ENCODE measurements at places on chromosomes 7 and 10.

GRCh38 chr10:60208676-60209269 is 180.9 kb downstream of the ANK3 start:
- DNase-seq = no peak

- DNase-seq = no peak
These were observed 6.1 kb downstream of the LMOD2 start for GRCh38 chr7:123661765-123662164.

GRCh38 chr10:80153460-80153859 is 20.9 kb downstream of the PLAC9 start:
- no peak for DNase-seq

DNA sequence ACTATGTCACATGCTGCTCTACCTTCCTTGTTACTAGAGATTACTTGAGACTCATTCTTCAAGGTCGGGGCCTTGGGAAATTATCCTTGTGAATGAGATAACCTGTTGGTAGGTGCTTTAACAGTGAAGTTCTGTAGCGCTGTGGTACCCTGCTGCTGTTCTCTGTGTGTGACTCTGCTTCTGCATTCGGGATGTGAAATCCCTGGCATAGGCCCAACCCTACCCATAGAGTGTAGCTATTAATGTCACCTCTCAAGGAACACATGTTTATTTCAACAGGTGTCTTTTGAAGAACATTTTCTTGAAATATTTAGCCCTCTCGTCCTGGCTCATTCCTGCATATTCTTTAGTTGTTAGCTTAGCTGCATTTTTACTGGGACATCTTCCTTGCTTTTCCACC is 41.8 kb upstream of the TMEM236 start:
- no peak for DNase-seq

- no peak for DNase-seq
These were observed 366.2 kb downstream of the WDR11 start for GRCh38 chr10:121217331-121217730.

GRCh38 chr7:111226800-111227199 is 135.9 kb downstream of the LRRN3 start:
- no peak for DNase-seq

DNA sequence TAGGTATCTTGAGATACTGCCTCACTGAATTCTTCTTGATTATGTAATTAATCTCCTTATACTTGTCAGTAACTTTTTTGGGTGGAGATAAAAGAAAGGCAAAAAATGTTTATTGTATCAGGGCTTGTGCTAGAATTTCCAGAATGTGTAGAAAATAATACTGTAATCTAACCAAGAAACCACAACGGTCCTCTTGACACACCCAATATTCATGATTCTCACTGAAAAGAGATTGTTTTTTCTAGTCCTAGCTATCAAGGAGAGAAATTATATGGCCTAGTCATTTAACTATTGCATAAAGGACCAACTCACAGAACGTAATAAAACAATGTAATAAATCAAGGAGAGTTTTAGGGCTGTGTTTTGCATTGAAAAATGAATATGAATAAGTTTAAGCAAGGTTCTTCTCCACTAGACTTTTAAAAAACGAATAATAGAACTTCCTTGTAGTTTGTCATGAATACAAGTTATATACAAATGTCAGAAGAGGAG is 80.0 kb upstream of the STEAP4 start:
- no peak for DNase-seq

- no peak for DNase-seq
These were observed 56.1 kb downstream of the ADCYAP1R1 start for GRCh38 chr7:31108097-31108657.

DNA sequence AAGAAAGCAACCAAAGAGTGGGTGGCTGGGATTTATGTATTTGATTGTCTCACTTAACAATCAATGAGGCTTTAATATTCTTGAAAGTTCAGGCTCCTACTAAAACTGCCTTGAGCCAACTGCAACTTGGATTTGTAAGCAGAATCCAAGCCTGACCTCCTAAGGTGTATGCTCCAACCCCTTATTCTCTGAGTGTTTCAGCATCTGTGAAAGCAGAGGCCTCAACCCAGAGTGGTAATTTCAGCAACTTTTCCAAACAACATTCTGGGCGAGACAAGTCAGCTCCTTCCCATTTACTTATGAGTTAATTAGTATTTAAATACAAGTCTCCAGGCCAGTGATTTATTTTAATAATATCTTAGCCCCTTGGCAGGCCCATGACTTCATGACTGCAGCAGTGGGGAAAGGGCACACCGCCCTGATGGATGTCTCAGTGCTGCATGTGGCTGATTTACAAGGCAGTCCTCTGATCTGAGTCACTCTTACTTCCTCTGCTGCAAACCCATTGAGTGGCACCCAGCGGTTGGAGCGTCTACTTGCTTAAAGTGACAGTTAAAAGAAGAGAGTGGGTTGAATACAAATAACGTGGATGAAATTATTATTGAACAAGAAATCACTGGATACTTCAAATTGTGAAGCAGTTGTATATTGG is 209.1 kb downstream of the TRIL start:
- no peak for DNase-seq

GRCh38 chr10:36555036-36555435 is 570.4 kb upstream of the ANKRD30A start:
- DNase-seq = no peak

- DNase-seq = no peak
These were observed 23.1 kb upstream of the DDIT4 start for GRCh38 chr10:72250666-72251065.

- no peak for DNase-seq
These were observed 28.5 kb upstream of the CXCL12 start for GRCh38 chr10:44413416-44413815.

- DNase-seq = no peak
These were observed 32.7 kb downstream of the STK17A start for GRCh38 chr7:43615558-43616145.

DNA sequence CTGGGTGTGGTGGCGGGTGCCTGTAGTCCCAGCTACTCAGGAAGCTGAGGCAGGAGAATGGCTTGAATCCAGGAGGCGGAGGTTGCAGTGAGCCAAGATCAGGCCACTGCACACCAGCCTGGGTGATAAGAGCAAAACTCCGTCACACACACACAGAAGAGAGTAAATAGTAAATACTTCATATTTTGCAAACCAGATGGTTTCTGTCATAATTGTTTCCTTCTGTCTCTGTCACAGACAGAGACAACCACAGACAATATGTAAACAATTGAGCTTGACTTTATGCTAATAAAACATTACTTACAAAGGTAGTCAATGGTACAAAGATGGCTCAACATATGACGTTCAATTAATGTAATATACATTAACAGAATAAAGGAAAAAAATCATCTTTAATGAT is 83.7 kb downstream of the JMJD1C start:
- DNase-seq = no peak

DNA sequence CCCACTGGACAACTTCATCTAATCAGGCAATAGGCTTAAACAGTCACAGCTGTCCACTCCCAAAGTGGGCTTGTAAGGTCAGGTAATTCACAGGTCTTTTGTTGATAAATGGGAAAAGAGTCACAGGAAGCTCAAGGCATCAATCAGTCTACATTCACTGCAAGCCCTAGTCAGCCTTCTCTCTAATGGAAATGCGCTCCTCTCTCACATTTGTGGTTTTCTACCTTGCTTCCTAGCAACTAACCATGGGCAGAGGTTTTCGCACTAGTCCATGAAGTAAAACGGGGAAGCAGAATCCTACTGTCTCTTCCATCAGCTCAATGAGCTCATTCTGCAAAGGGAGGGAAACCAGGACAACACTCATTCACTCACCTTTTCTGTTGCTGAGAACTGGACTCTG is 53.5 kb upstream of the APBB1IP start:
- DNase-seq = no peak

- peak; percentile 84 for DNase-seq
These were observed at the start of gene BHLHA15 for GRCh38 chr7:98211221-98211675. Gene BHLHA15, plus strand, starts transcription at chr7:98211439. Its CDS starts 871 bp downstream, at chr7:98212310.

- DNase-seq = no peak
These were observed 6.1 kb downstream of the COL1A2 start for GRCh38 chr7:94400643-94401427.

DNA sequence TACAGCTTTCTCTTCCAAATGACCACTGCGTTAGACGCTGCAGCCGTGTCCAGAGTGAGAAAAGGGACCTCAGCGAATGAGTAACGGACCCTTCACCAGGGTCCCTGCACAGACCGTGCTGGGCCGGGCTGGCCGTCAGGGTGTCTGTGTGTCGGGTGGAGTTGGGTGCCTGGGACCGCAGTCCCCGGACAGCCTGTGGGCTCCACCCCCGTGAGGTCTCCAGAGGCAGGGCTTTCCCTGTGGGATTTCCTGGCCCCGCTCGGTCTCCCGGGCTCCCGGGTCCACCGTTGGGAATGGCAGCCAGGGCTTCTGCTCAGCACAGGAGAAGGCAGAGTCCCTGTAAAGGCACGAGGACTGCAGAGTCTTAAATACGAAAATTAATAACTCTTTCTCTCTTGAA is 509.7 kb downstream of the TCERG1L start:
- DNase-seq = no peak

- no peak for DNase-seq
These were observed 81.0 kb upstream of the PFKP start for GRCh38 chr10:2986391-2986801.

DNA sequence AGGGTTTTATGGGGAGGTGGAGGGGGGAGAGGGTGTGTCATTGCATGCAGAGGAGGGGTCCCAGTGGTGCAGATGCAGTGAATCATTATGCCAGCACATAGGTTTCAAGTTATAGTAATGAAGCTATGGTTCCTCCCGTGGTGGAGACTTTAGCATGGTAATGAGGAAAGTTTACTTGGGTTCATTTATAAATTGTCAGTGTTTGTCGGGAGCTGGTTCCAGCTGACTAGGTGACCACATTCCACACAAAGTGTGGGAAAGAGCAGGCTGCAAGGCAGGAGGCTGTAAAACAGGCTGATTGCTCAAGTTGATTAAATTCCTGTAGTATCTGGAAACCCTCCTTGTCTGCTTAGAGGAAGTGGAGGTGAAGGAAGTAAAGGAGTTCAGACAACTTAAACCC is 78.9 kb downstream of the SRI start:
- DNase-seq = peak; percentile 79

DNA sequence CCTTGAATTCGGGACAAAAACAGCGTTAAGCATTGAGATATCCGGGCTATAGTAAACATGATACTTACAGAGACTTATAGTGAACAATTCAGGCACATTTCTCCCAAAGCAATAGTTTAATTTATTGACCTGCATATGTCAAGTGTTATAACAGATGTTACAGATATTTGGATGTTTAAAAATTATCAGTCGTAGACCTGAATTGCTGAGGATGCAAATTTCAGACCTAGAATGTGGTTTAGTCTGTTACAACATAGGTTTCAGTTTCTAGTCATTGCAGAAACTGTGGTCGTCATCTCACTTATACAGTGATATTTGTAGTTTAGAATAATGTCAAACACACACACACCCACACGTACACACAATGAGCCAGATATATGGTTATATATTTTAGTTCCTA is 85.2 kb downstream of the VTI1A start:
- DNase-seq = no peak

- DNase-seq = peak; percentile 33
These were observed 917.0 kb downstream of the CNTNAP2 start for GRCh38 chr7:147033641-147034040.

GRCh38 chr10:130463876-130464364 is 327.7 kb downstream of the GLRX3 start:
- no peak for DNase-seq

DNA sequence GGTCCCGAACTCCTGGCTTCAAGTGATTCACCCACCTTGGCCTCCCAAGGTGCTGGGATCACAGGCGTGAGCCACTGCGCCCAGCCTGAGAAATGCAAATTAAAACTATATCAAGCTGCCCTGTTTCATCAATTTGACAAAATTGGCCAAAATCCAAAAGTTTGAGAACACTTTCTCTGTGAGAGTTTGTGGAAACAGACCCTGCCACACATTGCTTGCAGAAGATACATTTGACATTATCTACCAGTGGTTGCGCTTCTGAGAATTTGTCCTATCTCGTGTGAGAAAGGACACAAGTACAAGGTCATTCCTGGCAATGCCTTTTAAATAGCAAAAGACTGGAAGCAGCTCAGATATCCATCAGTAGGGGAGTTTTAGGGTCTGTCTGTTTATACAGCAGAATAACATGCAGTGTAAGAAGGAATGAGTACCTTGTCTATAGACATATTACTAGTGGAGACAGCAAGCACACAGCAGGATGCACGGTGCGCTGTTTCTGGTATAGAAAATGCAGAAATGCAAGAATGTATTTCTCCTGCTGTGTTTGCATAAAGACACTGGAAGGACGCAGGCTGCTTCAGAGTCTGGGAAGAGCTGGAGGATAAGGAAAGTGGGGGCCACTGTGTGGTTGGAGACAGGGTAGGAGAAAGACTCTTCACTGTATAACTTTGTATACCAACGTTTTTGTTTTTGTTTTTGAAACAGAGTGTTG is 4.3 kb downstream of the LHPP start:
- no peak for DNase-seq

GRCh38 chr10:35391153-35391953 is 55.0 kb downstream of the CCNY start:
- DNase-seq = no peak

DNA sequence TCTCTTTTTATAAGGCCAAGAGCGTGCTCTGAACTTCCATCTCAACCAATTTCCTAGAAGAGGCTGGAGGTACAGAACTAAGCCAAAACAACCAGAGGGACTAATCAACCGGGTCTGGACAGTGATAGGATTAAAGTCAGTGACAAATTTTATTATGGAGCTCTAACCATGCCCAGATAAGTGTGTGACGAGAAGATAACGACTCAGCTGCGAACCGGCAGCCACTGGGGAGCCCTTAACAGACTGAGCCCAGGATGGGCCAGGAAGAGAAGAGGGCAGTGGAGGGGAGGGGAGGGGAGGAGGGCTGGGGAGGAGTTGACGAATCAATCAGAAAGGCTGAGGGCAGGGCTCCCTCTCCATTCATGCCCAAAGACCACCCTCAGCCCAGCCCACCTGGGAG is 119.9 kb downstream of the PLXNA4 start:
- no peak for DNase-seq

- no peak for DNase-seq
These were observed 12.5 kb downstream of the TBX20 start for GRCh38 chr7:35241436-35241835.

DNA sequence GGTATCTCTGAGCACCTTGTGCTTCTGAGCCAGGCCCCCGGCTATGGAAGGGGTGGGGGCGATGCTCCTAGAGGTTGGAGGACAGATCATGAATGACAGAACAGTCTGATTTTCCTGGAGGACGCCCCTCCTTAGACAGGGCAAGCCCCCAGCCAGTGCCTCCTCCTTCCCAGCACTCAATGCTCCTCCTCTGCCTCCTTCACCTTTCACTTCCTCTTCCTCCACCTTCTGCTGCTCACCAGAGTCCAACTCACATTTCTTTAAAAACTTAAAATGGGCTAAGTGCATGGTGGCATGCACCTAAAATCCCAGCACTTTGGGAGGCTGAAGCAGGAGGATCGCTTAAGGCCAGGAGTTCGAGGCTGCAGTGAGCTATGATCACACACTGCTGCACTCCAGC is 71.1 kb upstream of the CUX1 start:
- DNase-seq = no peak

DNA sequence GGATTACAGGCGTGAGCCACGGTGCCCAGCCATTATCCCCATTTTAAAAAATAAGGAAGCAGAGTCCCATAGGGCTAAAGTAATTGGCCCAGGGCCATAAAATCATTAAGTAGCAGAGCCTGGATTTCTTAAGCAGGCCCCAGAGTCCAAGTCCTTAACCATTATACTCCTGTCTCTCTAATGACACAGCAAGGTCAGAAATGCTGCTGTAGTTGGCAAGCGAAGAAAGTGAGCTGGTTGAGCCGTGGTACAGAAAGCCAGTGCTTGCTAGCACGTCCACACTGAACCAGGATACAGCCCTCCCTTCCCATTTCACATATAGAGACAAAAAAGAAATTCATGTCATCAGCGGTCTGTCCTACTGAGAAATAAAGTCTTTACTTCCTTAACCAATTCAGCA is 562.7 kb downstream of the GALNT17 start:
- DNase-seq = no peak

GRCh38 chr7:132815696-132816311 is 239.5 kb upstream of the PLXNA4 start:
- no peak for DNase-seq
